A549 treated with Hydrocortisone at 1 μM for 4 hours (cell line): ENCODE measurements at places on chromosomes 13 and 19. TPM values are rescaled to one million over a fixed set of nuclear protein-coding genes. Genes with fewer than 3 reads are reported as not detected.

The ACTL9 gene
- not detected in 5 replicates for total RNA-seq

The LGALS14 gene
- total RNA-seq = not detected in 5 replicates

The ZNF565 gene
- 3.7 to 5.1 TPM (median 4.2 TPM) in 5 replicates for total RNA-seq

The CEACAM7 gene
- 0.03 to 0.18 TPM (median 0.10 TPM) in 3 of 5 replicates, not detected in the others for total RNA-seq

The KRTDAP gene
- not detected in 5 replicates for total RNA-seq

The PRODH2 gene
- 0.15 to 0.36 TPM (median 0.25 TPM) in 5 replicates for total RNA-seq

The ZNF563 gene
- not detected in 5 replicates for total RNA-seq

The C1QTNF9B gene
- total RNA-seq = not detected in 5 replicates

The LHB gene
- not detected in 5 replicates for total RNA-seq

The NHLRC3 gene
- total RNA-seq = 4.3 to 6.8 TPM (median 5.4 TPM) in 5 replicates

The NTF4 gene
- total RNA-seq = 0.24 to 0.99 TPM (median 0.45 TPM) in 5 replicates

The TMEM238 gene
- 1.4 to 10.5 TPM (median 8.0 TPM) in 5 replicates for total RNA-seq

The C19orf85 gene
- not detected in 5 replicates for total RNA-seq

The LGALS4 gene
- 0.17 to 0.68 TPM (median 0.59 TPM) in 5 replicates for total RNA-seq

The CGB8 gene
- total RNA-seq = 1.4 to 3.7 TPM (median 2.8 TPM) in 5 replicates

The ZNF724 gene
- 0.55 to 1.1 TPM (median 0.83 TPM) in 5 replicates for total RNA-seq

The PDE4A gene
- total RNA-seq = 4.2 to 4.6 TPM (median 4.5 TPM) in 5 replicates

The TDRD3 gene
- total RNA-seq = 4.5 to 5.7 TPM (median 5.2 TPM) in 5 replicates

The CCDC169 gene
- 0.16 to 0.67 TPM (median 0.22 TPM) in 5 replicates for total RNA-seq

The COL4A2 gene
- total RNA-seq = 137 to 182 TPM (median 154 TPM) in 5 replicates

The FAM216B gene
- total RNA-seq = not detected in 5 replicates

The NLRP11 gene
- 0.02 to 0.06 TPM (median 0.03 TPM) in 5 replicates for total RNA-seq

The DAND5 gene
- 0.07 TPM in 1 of 5 replicates, not detected in the others for total RNA-seq

The ZNF700 gene
- total RNA-seq = 0.20 to 0.33 TPM (median 0.29 TPM) in 5 replicates

The ITGBL1 gene
- total RNA-seq = 1.0 to 2.4 TPM (median 1.7 TPM) in 5 replicates

The CLIP3 gene
- 0.74 to 1.5 TPM (median 0.92 TPM) in 5 replicates for total RNA-seq

The SIGLEC9 gene
- total RNA-seq = 0.17 TPM in 1 of 5 replicates, not detected in the others

The LAIR2 gene
- not detected in 5 replicates for total RNA-seq

The TRMT1 gene
- total RNA-seq = 34.8 to 42.7 TPM (median 36.4 TPM) in 5 replicates

The PLK5 gene
- not detected in 5 replicates for total RNA-seq

The ADPRHL1 gene
- 14.4 to 18.4 TPM (median 14.5 TPM) in 5 replicates for total RNA-seq

The MCF2L gene
- total RNA-seq = 0.31 to 0.61 TPM (median 0.44 TPM) in 5 replicates

The ACP4 gene
- not detected in 5 replicates for total RNA-seq
